ENCODE measurements at places on chromosomes 4 and X.
A peak's percentile ranks its signal among the peaks of the same experiment; 100 is the strongest.

GRCh38 chr4:105236202-105236915 is 89.7 kb downstream of the TET2 start:
- no peak for DNase-seq

DNA sequence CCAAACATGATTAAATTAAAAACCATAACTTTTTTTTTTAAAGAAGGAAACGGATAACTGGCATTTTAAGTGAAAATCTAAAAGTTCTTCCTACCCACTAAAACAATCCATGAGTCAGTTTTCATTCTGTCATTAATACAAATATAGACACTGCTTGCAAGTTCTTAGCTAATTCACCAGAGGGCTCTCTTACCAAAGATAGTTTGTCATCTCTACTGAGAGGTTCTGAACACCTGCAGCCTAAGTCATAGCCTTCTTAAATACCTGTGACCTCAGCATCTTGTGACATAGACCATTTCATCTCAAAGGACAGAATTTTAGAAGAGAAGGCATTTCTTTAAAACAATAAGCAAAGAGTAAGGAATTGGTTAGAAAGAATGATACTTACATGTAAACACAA is 65.3 kb upstream of the FAM120C start:
- peak; percentile 45 for DNase-seq

DNA sequence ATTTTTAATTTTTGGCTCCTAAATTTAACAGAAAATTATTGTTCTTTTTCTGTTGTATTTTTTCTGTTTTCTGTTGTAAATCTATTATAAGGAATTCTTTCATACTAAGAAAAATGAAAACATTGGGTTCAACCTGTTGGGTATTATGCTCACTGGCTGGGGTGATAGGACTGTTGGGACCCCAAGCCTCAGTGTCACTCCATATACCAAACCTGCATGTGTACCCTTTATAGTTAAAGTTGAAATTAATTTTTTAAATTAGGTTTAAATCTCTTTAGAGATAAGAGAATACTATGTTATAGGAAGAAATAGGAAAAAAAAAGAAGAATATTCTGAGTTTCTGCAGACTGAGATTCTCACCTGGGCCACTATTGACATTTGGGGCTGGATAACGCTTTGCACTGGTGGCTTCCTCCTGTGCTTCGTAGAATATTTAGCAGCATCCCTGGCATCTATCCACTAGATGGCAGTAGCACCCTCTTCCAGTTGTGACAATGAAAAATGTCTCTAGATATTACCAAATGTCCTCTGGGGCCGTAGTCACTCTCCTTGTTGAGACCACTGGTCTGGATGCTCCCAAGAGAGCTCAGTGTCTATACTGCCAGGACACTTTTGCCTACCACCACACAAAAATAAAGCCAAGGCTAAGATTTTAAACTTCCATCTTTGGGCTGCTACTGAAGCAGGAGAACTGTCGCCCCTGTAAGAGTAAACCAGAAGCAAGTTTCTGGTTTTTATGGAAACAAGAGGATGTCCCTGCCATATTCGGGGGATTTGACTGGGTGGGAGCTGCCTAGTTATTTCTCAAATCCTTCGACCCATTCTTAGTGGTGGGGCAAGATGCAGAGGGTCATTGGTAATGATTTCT is 22.4 kb upstream of the CLTRN start:
- peak; percentile 68 for DNase-seq

GRCh38 chr4:98528882-98529281 is 129.5 kb downstream of the TSPAN5 start:
- DNase-seq, result no peak

DNA sequence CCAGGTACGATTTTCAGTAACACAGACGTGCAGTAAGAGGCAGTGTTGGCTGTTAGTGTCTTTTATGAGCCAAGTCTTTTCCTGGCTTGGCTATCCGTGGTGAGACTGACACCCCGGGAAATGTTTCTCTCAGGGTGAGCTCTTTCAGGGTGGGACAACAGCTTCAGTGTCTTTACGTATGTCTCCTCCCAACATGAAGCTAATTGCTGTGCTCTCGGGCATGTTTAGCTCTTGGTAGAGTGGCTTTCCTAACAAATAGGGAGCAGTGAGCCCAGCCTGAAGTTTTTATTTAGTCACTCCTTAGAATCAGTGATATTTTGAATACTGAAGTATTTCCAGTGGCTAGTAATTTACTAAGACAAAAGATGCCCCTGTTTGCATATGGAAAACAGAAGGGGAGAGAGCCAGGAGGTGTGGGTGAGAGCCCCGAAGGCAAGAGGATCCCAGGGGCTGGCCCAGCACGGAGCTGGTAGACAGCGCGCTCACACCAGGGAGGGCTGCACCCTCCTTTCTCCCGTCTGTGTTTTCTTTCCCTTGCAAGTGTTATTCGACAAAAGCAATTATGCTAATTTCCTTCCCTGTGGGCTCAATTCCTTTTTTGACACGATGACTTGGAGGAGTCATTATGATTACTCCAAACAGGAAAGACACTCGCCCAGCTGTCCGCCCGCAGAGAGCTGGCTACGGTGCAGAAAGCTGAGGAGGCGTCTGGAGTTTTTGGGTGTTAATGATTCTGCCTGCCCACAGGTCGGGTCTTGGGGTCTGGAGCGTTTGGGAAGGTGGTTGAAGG is 47.7 kb downstream of the PDGFRA start:
- no peak for DNase-seq

GRCh38 chr4:21470535-21470934 is 478.0 kb downstream of the KCNIP4 start:
- DNase-seq, result peak; percentile 80

GRCh38 chr4:114200026-114200425 is 220.6 kb upstream of the ARSJ start:
- no peak for DNase-seq

GRCh38 chrX:49761481-49761880 is 65.7 kb upstream of the PAGE1 start:
- DNase-seq, result peak; percentile 13

- DNase-seq, result no peak
Measured at GRCh38 chr4:184487503-184487902, 13.2 kb upstream of the IRF2 start.

- peak; percentile 34 for DNase-seq
Measured at GRCh38 chr4:183326853-183327252, 4.6 kb upstream of the CLDN24 start.

- peak; percentile 95 for DNase-seq
Measured at GRCh38 chr4:7815562-7815961, 124.1 kb downstream of the AFAP1 start.

DNA sequence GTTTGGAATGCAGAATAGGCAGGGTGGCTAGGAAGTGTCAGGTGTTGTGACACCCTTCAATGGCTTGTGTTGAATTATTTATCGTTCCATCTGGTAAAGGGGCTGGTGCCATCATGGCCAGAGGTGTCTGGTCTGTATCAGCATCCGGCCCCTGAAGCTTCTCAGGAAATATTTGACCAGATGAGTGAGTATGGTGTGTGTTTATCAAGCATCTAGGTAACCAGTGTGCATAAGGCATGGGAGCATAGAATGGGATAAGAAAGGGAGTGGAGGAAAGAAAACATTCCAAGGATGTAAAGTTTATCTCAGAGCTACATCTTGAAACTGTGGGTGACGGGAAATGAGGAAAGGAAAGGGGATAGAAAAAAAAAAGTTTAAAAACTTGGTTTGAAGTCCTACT is 109.4 kb downstream of the KLHL4 start:
- DNase-seq, result no peak

GRCh38 chrX:97199501-97199900 is 315.8 kb downstream of the RPA4 start:
- DNase-seq, result no peak

DNA sequence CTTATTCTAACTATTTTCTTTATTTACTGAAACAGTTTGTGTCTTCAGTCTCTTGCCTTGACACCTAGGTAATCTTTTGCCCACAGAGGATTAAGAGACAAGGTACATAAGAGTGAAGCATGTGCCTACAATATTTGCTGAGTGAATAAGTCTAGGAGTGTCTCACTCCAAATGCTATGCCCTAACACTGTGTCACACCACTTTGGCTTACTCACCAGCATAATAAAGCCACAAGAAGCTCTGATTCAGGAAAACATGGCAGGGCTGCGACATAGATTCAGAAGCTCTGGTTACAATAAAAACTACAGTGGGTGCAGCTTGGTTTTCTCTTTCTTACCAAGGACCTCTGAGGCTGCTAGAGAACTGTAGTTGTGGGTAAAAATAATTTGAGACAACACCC is 127.1 kb downstream of the RBM46 start:
- DNase-seq, result peak; percentile 72

DNA sequence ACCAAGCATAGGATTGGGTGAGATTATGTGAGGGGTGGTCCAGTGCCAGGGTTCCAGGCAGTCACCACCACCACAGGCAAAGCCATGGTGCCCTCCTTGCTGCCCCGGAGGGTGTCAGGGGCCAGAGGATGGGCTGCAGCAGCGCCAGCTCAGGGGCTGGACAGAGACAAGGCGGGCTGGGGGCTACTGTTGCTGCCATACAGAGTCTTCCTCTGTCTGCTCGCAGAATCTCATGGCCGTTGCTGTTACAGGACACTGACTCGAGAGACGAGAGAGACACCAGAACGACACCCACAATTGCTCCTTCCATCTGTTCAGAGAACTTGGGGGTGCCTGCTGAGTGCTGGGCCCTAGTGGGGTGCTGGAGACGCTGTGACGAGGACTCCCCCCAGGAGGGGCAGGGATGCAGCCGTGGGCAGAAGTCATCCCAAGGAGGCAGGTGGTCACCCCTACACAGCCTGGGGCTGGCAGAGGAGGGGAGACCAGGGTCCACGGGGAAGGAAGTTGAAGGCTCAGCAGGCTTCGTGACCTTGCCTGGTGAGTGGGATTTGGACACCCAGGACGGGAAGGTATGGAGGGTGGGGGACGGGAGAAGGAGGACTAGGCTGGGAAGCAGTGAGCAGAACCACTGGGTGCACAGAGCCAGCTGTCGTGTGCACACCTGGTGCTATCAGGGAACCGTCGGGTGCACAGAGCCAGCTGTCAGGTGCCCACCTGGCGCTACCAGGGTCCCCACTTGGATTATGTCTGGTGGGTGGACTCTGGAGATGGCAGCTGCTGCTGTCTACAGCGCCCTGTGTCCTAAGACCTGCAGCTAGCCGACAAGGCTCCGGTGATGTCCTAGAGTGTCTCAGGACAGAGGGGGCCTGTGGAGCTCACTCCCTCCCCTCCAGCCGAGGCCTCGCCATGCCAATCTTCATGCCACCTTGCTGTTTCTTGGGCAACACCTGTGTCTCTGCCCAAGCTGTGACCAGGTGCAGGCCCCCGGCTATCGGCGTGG is 43.9 kb upstream of the HMX1 start:
- no peak for DNase-seq

GRCh38 chr4:146943691-146944375 is 1.8 kb downstream of the TTC29 start:
- DNase-seq, result no peak

DNA sequence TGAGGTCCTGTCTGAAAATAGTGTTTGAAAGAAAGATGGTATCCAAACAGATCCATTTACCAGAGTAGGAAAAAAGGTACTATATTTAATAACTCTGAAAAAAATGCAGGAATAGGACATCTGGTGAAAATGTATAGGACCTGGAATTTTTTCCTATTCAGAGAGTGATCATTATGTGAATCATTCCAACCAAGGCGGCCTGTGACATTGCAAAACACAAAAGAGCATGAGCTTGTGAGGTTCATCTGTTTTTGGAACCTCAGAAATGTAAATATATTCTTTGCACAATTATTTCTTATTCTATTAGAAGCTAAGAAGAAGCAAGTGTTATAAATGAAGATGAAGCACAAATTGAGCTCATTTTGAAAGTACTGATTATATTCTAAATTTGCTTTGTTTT is 2.0 kb downstream of the C4orf51 start:
- DNase-seq, result peak; percentile 60

- peak; percentile 47 for DNase-seq
Measured at GRCh38 chr4:86908251-86908657, 16.0 kb upstream of the C4orf36 start.

GRCh38 chr4:143356493-143356892 is 19.8 kb downstream of the GAB1 start:
- DNase-seq, result no peak

DNA sequence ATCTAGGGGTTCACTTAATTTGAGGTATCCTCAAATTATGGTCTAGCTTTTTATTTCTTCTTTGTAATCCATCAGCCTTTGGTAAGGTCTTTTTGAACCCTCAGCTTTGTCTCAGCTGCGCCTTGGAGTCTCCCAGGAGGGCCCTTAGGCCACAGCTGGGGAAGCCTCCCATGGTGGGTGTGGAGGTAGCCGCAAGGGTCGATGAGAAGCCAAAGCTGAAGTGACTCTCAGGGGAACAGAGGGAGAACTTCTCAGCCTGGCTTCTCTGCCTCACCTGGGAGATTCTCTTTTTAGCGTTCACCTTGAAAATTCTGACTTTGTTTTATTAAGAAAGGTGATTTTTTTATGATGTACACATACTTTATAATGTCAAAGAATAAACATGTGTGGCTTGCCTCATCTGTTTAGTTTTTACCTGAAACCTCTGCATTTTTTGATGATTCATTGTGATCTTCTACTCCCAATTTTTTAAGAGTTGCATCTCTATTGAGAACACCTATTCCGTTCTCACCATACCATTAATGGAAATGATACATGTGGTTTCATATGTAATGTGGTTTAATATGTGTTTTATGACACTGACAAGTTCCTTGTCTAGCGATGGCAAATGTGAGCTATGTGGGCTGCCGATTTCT is 25.6 kb upstream of the SLC25A4 start:
- no peak for DNase-seq

GRCh38 chr4:26039639-26040359 is 125.8 kb downstream of the SMIM20 start:
- DNase-seq, result no peak

- no peak for DNase-seq
Measured at GRCh38 chrX:153702336-153703035, 14.8 kb downstream of the SLC6A8 start.

- DNase-seq, result no peak
Measured at GRCh38 chr4:114332119-114332518, 266.5 kb upstream of the UGT8 start.

- DNase-seq, result no peak
Measured at GRCh38 chr4:83178029-83178428, 63.5 kb upstream of the PLAC8 start.

DNA sequence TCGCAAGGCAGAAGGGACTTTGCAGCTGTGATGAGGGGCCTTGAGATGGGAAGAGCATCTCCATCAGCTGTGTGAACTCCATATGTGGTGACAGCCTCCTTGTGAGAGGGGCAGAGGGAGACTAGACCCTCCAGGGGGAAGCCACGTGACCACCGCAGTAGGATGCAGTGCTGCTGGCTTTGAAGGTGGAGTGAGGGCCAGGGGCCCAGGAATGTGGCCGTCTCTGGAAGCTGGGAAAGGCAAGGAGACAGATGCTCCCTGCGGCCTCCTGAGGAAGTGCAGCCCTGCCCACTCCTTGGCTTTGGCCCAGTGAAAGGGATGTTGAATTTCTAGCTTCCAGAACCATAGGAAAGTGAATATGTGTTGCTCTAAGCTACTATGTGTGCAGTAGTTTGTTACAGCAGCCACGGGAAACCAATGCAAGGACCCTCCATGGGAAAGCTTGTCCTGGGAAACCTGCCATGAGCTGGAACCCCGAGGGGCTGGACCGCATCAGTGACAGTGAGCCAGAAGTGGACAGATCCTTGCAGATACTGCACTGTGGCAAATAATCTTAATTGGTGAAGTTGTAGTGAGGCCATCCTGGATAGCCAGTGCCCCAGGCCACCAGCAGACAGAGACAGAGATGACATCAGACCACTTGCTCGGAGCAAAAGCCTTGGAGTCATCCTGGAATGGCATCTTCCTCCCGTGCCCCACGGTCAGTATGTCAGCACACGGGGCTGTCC is 35.4 kb upstream of the SORCS2 start:
- peak; percentile 27 for DNase-seq

Measured in fibroblast of mammary gland (primary cell).